B cell (primary cell): ENCODE measurements at places on chromosomes 5 and 9. TPM values are rescaled to one million over a fixed set of nuclear protein-coding genes. Genes with fewer than 3 reads are reported as not detected.

Gene ELOVL7
- 0.54 TPM in 1 of 2 replicates, not detected in the other for total RNA-seq

Gene PLEKHG4B
- total RNA-seq = 0.10 TPM in 1 of 2 replicates, not detected in the other

Gene MOB3B
- total RNA-seq = 7.3 and 7.6 TPM in 2 replicates

Gene PDZD2
- not detected in 2 replicates for total RNA-seq

Gene TMEM215
- total RNA-seq = not detected in 2 replicates

Gene STC2
- total RNA-seq = not detected in 2 replicates

Gene CDC20B
- total RNA-seq = not detected in 2 replicates

Gene RACK1
- 1,928 and 2,047 TPM in 2 replicates for total RNA-seq

Gene NOXA1
- total RNA-seq = 5.7 and 8.4 TPM in 2 replicates

Gene DENND1A
- total RNA-seq = 26.0 and 30.3 TPM in 2 replicates

Gene FBP2
- not detected in 2 replicates for total RNA-seq

- DNase-seq = no peak
Measured at GRCh38 chr5:60503771-60504170, 196.2 kb downstream of the DEPDC1B start.

DNA sequence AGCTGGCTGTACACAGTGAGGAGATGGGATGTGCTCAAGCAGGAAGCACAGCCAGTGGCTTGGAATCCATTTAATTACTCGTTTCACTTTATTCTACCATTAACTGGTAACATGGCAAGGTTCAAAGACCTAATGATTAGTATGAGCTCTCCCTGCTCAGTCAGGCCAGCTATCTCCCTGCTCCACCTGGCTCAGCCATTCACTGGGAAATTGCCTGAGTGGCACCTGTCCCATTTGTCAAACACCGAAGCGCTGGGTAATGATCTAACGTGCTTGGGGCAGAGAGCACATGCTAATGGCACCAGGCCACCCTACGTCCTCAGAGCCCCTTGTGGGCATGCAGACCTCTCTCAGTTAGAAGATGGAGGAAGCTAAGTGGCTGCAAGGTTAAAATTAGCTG, 162.2 kb downstream of the TTLL11 start:
- no peak for DNase-seq

DNA sequence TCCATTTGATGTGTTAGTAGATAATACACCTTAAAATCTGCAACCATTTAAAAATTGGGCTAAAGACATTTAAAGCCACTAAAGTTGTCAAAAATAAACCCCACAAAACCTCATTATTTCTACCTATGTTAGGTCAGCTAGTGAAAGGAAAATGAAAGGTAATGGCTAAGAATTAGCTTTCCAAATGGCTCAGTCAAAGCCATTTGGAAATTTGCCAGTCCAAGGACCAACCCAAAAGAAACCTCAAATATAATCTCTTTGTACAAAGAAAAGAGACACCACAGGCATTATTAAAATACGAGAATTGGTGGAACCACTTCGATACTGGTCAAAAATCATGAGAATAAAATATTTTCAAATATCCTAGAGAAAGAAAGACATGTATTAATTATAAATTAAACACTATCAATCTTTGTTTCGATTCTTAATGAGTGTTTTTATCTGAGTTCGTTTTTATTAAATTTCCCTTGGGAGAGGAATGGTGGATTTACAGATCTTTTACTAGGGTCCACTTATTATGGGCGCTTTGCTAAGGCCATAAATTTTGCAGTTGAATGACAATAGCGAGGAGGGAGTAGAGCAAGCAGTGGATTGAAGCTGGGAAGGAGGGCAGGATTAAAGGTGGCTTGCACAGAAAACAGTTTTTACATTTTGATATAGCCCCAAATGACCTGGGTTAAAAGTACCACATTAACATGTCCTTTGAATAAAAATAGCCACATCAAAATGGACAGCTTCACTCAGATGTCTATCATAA, 116.8 kb upstream of the SHB start:
- DNase-seq = no peak

GRCh38 chr9:92506184-92506857, 24.0 kb upstream of the ASPN start:
- no peak for DNase-seq

- peak; percentile 52 for DNase-seq
Measured at GRCh38 chr5:88679638-88680037, 203.3 kb downstream of the MEF2C start.

- DNase-seq = no peak
Measured at GRCh38 chr9:112744177-112744576, 6.4 kb upstream of the SNX30 start.

DNA sequence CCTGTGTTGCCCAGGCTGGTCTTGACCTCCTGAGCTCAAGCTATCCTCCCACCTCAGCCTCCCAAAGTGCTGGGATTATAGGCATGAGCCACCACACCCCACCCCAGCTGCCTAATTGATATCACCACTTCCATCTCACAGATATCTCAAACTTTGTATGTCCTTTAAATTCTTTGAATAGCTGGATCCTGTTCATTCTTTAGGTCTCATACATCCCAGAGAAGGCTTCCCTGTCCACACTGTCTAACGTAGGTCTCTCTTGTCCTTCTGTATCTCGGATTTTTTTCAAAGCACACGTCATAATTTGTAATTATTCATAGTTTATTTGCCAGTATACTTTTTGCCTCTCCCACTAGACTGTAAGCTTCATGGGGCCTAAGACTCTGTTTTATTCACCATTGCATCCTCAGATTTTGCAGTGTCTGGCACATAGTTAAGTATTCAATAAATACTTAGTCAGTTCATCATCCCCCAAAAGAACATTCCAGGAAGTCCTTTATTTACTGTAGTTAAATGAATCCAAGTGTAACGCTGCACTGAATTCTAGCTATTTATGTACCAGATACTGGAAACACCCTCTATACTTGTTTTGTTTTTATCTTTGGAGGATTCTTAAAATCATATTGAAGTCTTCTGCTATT, 10.5 kb downstream of the ARSK start:
- no peak for DNase-seq

- DNase-seq = no peak
Measured at GRCh38 chr9:16180546-16180945, 627.7 kb downstream of the CCDC171 start.

GRCh38 chr5:96745844-96746531, 61.8 kb downstream of the ERAP1 start:
- DNase-seq = no peak

- no peak for DNase-seq
Measured at GRCh38 chr5:68533571-68534084, 318.1 kb downstream of the PIK3R1 start.

GRCh38 chr9:134486143-134486591, 155.4 kb upstream of the COL5A1 start:
- no peak for DNase-seq

GRCh38 chr9:70263421-70263820, 4.6 kb downstream of the SMC5 start:
- DNase-seq = no peak

- no peak for DNase-seq
Measured at GRCh38 chr5:88761269-88761850, 121.6 kb downstream of the MEF2C start.
